ENCODE measurements at places on chromosomes 11 and 22.

- DNase-seq, result no peak
Observed at GRCh38 chr22:46061124-46061500, 84.2 kb upstream of the WNT7B start.

- DNase-seq, result no peak
Observed at GRCh38 chr11:79208126-79208525, 232.7 kb downstream of the TENM4 start.

DNA sequence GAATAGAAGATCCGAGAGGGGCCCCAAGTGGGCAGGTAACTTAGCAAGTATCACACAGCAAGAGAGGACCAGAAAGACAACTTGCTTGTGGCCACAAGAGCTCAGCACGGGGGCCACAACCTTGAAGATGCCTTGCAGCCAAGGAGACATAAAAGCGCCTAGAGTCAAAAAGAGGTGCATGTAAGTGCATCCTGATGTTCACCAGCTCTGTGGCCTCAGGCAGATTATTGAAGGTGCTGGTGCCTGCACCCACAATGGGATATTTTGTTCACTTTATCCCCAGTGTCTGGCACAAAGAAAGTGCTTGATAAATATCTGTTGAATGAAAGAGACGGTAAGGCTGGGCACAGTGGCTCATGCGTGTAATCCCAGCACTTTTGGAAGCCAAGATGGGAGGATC is 106.0 kb upstream of the ASPHD2 start:
- no peak for DNase-seq

- peak; percentile 68 for DNase-seq
Observed at GRCh38 chr11:62337303-62338181, at the start of gene ASRGL1. ASRGL1 (plus strand) TSS chr11:62337448; CDS start chr11:62337978, 530 bp downstream.

DNA sequence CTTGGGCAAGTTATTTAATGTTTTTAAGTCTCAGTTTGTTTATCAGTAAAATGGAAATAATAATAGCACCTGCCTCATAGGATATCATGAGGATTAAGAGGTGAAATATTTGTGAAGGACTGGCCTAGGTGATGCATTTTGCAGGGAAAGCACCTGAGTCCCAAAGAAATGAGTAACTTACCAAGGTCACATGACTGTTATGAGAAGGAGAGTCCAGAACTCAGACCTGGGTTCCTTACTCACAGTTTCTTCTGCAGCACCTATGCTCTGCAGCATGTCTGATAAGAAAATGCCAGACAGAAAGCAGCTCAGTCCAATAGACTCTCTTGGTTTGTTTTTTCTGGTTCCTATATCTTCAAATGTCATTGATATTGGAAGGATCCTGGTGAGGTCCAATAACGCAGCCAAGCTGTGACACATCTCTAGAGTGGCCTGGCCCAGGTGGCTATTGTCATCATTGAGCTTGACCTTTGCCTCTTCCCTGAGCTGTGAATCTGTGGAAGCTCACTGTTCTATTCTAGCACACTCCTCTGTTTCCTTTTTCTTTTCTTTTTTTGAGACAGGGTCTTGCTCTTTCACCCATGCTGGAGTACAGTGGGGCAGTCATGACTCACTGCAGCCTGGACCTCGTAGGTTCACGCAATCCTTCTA is 174.7 kb upstream of the NAV2 start:
- DNase-seq, result no peak

DNA sequence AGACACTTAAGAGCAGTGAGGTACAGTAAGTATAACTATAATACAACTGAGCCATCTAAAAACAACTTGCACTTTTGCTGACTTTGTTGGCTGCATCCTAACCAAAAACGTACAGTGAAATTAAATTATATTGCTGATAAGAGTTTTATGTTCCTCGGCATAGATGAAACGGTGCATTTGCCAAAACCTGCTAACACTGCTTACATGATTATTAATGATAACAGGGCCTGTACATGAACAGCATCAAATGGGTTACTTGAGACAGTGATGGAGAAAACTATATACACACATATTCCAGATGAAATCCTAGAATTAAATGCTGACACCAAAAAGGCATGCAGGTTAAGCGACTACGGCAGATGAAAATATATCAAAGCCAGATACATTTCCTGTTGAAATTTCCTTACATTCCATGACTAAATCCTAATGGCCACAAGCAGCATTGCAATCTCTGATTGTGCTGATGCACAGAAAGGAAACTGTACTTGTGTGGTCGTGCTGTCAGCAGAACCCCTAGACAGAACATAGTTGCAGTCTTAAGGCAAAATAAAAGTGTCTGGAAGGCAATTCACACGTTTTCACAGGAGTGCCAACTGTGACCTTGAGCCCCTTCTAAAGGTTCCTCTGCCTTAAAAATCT is 143.9 kb downstream of the CADM1 start:
- no peak for DNase-seq

DNA sequence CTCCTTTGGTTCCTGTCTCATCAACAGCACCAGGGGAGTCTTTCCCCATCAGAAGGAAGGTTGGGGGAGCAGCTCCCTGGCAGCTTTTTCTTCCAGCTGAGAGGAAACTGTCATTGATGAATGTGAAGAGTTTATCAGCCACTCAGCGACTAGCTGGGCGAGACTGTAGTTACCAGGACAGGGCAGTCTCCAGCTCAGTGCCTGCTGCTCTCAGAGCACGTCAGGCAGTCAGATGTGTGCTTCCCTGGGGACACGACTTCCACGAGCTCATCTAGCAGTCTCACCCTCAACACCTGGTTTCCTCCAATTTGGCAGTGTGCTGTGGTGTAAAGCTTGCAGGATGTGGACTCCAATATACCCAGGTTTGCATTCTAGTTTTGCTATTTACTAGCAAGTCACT is 12.5 kb upstream of the C1QTNF4 start:
- DNase-seq, result no peak

DNA sequence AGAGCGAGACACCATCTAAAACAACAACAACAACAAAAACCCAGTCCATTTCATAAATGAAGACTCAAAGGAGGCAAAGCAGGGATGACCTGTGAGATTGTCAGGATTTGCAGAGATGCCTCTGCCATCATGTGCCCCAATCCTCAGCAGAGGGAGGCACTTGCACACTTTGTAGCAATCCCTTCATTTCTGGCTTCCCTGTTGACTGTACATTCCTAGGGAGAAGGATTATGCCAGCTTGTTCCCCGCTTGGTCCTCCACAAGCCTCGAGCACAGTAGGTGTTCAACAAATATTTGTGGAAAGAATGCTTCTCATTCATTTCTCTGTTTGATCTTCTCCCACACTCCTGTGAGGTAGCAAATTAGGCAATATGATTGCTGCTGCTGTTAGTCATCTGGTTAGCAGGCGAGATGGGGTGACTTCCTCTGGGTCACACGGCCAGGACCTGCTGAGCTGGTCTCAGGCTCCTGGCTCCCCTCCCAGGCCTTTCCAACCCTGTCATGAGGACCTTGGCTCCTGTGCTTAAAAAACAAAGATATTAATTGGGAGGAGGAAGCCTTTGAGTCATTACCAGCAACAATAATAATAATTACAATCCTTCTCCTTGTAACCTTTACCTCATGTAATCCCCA is 34.1 kb downstream of the LIF start:
- no peak for DNase-seq

- no peak for DNase-seq
Observed at GRCh38 chr11:66277471-66278362, at the start of gene CNIH2. CNIH2 (plus strand) TSS chr11:66278175; CDS start chr11:66278457, 282 bp downstream.

GRCh38 chr11:78832226-78832947 is 257.7 kb upstream of the NARS2 start:
- no peak for DNase-seq

- no peak for DNase-seq
Observed at GRCh38 chr11:117669062-117669461, 128.0 kb downstream of the DSCAML1 start.

DNA sequence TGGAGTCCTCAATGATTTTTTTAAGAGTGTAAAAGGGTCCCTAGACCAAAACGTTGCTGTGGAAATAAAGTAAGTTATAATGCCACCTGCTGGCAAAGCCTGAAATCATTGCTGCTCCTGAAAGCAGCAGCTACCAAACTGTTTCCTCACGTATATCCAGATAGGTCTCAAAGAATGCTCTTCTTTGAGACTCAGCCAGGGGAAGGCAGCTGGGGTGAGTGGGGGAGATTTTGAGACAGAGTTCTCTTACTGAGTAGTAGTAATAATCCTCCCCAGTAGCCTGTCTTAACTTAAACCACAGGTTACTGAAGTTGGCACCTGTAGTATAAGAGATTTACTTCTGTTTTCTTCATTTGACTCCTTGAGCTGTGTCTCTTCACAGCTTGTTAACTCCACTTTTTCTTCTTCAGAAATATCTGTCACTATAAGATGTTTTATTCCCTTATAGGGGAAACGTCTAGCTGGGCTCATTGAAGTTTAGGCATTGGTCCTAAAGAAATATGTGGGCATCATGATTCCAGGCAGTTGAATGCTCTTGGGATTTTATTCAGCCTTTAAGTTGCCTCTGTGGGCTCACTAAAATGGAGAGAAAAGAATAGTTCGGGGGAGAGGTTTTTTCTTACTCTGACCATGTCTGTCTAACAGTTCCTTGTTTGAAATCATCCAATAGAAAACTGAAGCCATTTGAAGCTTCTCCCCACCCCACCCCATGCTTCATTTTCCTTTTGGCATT is 77.9 kb downstream of the BTBD10 start:
- no peak for DNase-seq

- DNase-seq, result no peak
Observed at GRCh38 chr11:3229673-3230630, 2.3 kb downstream of the MRGPRE start.

GRCh38 chr22:45072322-45072903 is 62.6 kb upstream of the PHF21B start:
- no peak for DNase-seq

DNA sequence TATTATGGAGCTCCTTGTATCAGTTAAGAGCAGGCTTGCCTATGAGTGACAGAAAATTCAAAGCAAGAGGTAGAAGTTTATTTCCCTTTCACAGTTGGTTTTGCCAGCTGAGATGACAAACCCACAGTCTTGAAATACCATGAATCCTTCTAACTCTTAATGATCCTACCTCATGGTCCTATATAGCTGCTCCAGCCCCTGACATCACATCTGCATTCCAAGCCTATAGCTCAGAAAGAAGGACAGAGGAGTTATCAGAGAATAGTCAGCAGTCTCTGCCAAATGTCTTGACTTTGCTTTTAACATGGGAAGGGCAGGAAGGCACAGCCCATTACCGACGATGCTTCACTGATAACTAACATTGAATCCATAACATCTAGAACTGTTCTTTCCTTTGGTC is 76.2 kb downstream of the APIP start:
- no peak for DNase-seq

DNA sequence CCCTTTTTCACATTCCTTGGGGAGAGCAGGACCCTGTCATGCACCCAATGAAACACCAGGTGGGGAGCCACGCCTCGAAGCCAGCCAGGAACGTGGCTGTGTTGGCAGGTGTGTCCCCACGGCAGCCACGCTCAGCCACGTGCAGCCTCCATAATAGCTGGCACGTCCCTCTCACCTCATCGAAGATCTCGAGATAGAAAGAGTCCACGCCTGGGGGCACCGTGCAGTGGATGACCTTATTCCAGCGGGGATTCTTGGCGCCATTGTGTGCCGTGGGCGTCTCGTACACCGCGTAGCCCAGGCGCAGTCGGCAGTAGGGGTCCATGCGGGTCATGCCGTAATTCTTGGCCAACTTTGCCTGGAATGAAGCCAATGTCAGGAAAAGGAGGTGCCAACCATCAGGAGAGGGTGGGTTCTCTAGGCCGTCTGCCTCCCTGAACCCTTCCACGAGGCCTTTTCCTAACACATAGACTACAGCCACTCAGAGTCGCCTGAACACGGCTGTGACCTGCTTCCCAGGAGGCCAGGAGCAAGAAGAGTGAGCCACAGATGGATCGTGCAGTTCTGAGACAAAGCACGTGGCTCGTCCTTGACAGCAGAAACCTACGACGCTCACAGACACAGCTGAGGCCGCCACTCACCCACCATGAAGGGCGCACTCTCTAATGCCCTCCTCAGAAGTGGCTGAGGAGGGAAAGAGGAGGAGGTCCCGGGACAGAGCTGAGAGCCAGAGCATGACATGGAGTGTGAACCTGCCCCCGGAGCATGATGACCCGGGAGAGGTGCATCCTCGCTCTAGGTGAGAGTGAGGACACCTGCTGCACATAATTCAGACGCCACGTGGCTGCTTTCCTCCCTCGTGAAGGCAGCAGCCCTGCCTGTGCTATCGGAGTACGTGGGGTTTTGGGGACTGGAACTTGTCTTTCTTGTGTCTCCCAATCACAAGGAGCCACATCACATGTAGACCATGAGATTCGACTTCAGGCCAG is 19.1 kb downstream of the TOLLIP start:
- no peak for DNase-seq

DNA sequence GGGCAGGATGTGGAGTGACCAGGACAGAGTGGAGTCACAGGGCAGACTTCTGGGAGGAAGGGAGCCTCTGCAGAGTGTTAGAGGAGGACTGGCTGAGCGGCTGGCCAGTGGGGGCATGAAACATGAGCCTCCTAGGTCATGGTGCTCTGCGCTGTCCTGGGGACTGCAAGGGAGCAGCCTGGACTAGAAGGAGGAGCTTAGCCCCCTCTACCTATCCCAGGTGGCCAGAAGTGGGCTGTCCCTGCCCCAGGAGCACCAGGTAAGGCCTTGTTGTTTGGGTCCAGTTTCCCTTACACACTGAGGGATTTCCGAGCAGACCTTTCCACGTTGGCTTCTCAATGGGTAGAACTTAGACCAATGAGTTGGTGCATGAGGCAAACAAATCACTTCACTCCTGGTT is 7.4 kb downstream of the PKNOX2 start:
- DNase-seq, result no peak

DNA sequence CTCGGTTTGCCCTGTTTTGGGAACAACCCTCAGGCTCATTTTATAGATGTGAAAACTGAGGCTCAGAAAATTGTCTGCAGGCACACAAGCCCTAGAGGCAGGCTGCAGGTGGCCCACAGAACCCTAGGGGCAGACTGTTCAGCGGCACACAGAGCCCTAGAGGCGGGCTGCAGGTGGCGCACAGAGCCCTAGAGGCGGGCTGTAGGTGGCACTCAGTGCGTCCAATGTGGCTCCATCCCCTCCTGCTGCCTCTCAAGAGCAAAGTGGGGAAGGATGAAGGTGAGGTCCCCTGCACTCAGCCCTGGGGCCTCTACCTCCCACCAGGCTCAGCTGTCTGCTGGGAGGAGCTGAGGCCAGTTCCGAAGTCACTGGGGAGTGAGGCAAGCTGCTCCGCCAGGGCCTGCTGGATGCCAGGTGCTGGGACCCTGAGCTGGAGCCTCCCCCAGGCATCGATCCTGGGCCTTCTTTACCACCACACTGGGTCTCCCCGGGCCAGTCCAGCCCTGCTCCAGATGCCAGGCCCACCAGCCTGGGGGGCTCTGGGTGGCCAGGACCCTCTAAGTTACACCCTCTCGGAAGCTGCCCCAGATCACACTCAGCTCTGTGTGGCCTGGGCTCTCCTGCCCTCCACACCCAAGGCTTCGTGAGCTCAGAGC is 2.3 kb downstream of the ACY3 start:
- no peak for DNase-seq

- DNase-seq, result no peak
Observed at GRCh38 chr22:24830205-24830979, 24.4 kb downstream of the SGSM1 start.

DNA sequence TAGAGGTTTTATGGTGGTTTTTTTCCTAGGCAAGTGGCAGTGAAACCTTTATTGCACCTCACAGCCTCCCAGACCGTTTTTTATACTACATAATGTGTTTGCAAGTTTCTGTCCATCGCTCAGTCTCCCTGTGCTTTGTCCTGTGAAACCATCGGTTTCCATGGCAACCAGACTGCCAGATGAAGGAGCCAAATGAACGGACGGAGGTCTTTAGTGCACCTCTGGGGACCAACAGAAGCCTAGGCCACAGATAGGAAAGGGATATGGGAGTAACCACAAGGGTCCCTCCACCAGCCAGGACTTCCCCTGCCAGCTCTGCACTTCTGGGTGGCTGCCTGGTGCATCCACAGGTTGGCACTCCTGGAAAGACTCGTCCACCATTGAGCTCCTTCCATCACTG is 165.0 kb downstream of the CHST1 start:
- no peak for DNase-seq
